ENCODE measurements at places on chromosomes 7 and 10.

GRCh38 chr7:110841840-110842545 lies 248.9 kb upstream of the LRRN3 start:
- no peak for DNase-seq

DNA sequence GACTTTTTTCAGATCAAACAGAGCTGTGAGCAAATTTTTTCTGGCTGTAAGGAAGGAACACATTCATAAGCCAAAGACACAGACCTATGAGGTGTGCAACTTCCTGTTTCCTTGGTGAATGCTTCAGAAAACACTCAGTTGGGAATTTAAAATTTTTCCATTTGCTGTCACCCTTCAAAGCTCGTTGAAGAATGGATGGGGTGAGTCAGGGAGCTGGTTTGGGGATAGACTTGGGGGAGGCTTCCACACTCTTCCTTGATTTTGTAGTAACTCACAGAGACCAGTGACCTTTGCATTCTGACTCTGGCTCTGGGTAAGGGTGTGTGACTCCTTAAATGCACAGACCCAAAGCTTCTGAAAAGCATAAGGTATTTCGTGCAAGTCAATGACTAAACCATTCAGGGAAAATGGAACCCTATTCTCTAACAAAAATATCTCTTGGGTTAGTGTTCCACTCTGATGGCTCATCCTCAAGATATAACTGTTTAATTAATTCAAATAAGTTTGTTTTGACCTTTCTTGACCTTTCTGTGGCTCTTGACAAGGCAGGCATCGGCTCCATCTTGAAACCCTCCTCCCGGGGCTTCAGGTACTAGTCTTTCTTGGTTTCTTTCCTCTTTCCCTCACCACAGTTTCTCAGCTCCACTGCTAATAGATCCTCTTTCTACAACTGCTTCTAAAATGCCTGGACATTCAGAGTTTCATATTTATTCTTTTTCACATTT lies 227.8 kb upstream of the INHBA start:
- DNase-seq = no peak

DNA sequence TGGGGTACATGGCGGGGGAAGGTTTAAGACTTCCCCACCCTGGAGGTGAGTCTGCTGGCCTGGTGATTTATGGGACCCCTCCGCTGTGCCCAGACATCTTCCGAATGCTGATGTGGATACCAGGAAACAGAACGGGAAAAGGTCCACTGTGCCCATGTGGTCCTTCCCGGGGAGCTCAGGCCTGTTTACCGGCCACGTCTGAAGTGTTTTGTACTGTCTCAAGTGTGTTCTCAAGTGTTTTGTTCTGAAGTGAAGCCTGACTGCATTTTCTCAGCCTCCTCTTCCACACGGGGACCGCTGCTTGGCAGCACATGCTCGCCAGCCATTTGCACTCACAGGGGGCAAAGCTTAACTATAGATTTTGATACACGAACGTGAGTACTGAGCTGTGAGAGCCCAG lies 127.2 kb downstream of the TEX36 start:
- DNase-seq = no peak

GRCh38 chr7:38318803-38319416 lies 45.5 kb upstream of the TARP start:
- no peak for DNase-seq

DNA sequence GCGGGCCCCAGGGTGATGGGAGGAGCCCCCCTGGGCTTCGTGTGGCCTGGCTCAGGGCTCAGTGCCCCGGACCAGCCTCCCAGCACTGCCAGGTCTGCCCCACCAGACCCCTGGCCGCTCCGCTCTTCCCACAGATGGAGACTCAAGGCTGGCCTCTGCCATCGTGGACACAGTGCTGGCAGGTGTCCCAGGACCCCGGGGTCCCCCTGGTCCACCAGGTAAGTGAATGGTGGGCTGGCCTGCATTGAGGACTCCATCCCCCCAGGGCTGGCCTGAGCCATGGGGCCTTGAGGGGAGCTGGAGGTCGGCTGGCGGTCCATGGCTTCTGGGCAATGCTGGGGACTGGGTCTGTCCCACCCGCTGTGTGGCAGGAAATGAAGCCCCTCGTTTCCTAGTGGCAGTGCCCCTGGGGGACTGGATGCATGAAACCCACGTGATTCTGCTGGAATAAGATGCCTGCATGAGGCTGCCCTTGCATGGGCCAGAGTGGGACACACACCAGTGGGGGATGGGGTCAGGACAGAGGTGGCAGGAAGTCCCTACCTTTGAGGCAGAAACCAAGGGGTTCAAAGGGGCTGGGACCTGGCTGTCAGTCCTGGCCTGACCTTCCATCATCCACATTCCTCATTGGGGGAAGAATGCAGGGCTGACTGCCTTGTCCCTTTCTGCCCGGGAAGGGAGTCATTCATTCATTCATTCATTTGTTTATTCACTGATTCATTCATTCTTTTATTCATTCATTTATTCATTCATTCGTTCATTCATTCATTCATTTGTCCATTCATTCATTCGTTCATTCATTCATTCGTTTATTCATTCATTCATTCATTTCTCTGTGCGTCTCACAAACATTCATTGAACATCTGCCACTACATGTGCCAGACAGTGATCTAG lies 81.8 kb downstream of the MYL10 start:
- no peak for DNase-seq

GRCh38 chr10:108716352-108716751 lies 1207.0 kb downstream of the XPNPEP1 start:
- no peak for DNase-seq

DNA sequence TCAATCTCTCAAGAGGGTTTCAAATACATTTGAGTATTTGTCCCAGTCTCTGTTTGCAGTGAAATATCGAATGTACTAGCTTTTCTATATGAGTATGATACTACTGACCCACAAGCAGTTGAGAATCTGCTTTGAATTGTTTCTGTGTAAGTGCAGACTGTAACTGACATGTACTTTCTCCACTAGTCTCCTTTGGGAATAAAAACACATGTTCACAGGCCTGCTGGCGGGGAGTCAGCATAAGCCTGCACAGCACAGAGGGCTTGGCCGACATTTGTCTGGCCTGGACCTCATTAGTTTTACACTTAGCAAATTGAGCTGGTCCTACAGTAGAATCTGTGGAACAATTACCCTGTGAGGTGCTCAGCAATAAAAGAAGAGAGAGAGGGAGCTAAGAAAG lies 72.6 kb downstream of the ITGB8 start:
- no peak for DNase-seq

GRCh38 chr10:60735244-60735643 lies 43.0 kb upstream of the CDK1 start:
- DNase-seq = no peak

DNA sequence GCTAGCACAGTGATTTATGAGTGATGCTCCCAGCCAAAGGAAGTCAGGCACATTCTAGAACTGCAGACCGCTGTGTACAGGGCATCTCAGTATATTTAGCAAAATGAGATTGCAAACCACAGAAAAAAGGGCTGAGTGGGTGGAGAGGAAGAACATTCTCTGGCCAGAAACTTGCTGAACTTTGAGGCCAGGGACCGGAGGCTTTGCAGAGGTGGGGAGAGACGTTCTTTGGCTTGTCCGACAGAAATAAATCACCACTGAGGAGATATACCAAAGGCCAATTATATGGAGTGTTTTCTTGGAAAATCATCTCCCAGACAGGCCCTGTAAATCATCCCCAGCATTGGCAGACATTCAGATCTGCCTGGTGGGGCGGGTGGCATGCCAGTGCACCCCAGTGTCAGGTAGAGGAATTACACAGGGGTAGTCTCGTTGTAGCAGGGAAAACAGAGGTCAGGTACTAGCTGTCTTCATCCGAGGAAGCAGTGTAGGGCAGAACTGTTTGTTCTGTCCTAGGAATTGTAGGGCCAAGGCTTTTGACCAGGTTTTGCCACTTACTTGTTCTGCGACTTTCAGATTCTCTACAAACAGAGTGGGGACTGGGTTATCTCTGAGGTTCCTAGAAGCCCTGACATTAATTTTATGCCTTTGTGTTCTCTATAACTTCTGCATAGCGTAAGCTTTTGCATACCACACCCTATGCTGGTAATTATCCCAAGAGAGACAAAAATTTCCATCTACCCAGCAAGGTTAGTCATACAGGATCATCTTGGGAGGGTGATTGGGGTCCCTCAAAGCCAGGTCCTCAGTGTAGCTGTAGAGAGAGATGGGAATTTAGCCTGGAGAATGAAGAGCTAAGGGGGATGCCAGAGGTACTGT lies 655.6 kb downstream of the LRMDA start:
- DNase-seq = no peak

DNA sequence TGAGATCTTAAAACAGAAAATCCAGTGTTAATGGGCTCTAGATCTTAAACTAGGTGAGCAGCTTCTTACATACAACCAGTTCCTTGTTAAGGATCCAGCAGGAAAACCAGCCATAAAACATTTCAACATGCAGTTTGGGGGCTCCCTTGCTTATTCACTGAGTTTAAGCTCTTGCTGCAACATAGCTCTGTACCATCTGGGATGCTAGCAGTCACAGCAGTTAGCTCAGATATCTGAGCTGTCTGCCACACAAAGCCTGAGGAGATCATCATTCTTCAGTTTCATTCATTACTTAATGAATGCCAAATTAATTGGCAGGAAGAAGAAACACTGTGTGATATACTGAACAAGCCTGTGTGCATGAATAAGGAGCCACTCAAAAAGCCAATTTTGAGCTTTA lies 62.8 kb downstream of the PODXL start:
- DNase-seq = no peak

- DNase-seq = no peak
Observed at GRCh38 chr7:53113424-53113823, 78.0 kb downstream of the POM121L12 start.

DNA sequence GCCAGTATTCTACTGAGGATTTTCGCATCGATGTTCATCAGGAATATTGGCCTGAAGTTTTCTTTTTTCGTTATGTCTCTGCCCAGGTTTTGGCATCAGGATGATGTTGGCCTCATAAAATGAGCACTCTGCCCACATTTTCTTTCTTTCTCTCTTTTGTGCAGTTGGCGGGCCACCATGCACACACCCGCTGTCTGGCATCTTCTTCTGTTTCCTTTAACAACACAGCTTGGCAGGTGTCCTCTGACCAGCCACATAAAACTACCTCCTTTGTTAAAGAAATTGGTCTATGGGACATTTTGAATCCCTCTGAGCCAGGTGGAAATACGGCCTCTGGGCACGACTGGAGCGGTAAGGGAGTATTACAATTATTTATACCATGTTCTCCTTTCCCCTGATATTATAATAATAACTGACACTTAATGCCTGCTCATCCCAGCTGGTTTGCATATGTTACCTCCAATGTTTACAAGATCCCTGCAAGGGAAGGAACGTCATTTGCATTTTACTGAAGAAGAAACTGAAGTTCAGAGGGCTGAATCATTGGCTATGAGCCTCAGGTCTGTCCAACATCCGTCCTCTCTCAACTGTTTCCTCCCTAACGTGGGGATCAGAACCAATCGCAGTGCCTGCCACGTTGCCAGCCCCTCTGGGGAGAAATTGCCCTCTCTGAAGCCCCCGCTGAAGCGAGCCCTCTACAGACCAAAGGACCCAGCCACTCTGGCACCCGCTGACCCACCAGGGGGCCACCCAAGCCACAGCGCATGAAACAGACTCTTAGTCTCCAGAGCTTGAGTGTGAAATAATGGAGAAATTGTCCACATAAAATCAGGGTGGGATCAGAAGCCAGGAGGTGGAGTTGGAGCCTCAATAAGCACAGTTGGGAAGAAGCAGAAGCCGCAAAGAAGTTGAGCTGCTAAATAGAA lies 125.0 kb upstream of the FOXK1 start:
- no peak for DNase-seq

DNA sequence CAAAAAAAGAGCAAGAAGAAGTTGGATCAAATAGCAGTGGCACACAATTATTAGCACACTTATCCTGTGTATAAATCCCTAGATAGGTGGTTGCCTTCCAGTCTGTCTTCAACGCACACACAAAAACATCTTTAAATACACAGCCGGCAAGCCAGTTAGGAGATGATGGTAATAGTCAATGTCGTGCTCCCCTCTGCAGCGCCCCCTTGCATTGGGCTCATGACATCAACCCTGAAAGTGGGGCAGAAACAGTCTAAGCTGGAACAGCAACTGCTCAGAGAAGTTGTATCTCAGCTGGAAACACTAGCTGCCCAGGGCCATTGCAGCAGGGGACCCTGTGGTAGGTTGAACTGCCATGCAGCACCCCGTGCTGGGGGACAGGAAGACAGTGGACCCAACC lies 179.5 kb upstream of the YAE1 start:
- DNase-seq = no peak

- DNase-seq = no peak
Observed at GRCh38 chr10:120819366-120819765, 31.8 kb upstream of the WDR11 start.

DNA sequence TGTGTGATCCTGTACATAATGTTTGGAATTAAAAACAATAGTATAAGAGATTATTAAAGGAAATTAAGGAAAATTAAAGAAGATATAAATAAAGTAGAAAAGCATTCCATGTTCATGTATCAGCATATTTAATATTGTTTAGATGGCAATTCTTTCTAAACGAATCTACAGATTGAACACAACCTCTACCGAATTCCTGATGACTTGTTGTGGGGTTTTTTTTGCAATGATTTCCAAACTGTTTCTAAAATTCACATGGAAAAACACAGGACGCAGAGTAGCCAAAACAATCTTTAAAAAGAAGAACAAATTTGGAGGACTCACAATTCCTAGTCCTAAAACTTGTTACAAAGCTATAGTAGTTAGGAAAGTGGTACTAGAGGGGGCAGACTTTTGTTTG lies 573.4 kb upstream of the IGFBP3 start:
- no peak for DNase-seq

DNA sequence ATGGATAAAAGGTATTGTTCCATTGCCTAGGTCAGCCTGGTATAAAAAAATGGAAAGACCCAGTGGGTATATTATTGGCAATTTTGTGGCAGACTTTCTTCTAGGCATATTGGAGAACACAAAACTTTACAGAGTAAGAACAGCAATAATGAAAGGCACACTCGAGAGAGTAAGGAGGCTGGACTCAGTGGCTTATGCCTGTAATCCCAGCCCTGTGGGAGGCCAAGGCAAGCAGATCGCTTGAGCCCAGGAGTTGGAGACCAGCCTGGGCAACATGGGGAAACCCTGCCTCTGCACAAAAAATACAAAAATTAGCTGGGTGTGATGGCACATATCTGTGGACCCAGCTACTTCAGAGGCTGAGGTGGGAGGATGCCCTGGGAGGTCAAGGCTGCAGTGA lies 158.2 kb downstream of the FAM107B start:
- no peak for DNase-seq

- DNase-seq = no peak
Observed at GRCh38 chr7:26965724-26966123, 101.3 kb upstream of the SKAP2 start.

- DNase-seq = no peak
Observed at GRCh38 chr10:64368298-64368697, 847.1 kb downstream of the REEP3 start.

GRCh38 chr10:110355141-110355831 lies 50.6 kb upstream of the SMNDC1 start:
- no peak for DNase-seq

Measured in stimulated activated CD8-positive, alpha-beta memory T cell treated with anti-CD3 and anti-CD28 coated beads, Interleukin-12 subunit alpha, Interleukin-12 subunit beta, amount 100 ng/mL, for 4 hours (primary cell).